ENCODE measurements at places on chromosomes 3 and 15.
A peak's percentile ranks its signal among the peaks of the same experiment; 100 is the strongest.

DNA sequence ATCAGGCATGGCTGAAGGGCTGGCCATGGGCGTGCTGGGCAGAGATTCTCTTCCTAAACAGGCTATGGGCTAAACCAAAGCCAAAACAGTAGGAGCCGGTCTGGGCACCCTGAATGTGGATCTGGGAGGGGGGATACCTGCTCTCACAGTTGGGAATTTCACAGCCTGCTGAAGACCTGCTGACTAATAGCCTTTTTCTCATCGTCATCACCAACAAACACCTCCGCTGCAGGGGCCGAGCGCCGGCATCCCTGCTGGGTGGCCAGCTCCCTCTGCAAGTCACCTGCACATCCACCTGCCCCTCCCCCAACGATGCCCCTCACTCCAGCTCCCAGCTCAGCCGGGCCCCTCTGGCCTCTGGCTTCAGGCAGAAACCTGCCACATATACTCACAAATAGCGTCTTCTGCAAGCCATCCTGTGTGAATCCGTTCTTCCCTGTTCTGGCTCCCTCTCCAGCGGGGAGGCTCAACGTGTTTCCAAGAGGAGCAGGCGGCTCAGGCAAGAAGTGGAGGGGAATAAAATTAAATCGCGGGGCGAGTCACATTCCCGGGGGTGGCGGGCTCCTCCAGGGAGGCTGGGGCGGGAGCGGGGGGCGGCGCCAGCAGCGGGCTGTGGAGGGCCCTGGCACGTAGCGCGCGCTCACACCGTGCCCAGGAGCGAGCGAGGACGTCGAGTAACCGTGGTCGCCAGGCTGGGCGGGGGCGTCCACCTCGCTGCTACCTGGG is 466 bp downstream of the IQSEC1 start:
- H3K27me3 ChIP-seq: peaks cover 11% of the 10 kb centered on the region
- H3K4me3 ChIP-seq: peak overlapping the region; percentile 53
- H3K27ac ChIP-seq: no peak overlapping the region
- H3K36me3 ChIP-seq: no peaks in the 10 kb centered on the region
- no peak for DNase-seq
- H3K4me1 ChIP-seq: peaks cover 6% of the 10 kb centered on the region

GRCh38 chr3:32337505-32337904 is 54.1 kb upstream of the CMTM7 start:
- no peak for DNase-seq
- no peak overlapping the region for H3K4me3 ChIP-seq
- H3K36me3 ChIP-seq: no peaks in the 10 kb centered on the region

DNA sequence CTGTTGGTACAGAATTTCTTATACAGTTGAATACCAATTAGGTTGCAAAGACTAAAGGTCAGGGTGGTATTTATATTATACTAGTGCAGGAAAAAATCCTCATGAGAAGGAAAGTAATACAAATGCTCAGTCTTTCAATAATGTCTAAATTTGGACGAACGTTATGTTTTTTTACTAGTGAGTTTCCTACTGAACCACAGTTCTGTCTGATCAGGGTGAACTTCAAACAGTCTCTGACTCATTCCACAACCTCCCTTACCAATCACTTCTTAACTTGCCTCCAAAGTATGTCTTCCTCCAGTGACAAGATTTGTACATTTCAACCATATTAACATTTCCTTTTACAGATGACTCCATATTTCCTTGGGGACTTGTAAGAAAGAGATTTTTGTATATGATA is 3.4 kb downstream of the TMEM212 start:
- DNase-seq: no peak
- no peak overlapping the region for H3K4me3 ChIP-seq
- no peaks in the 10 kb centered on the region for H3K27me3 ChIP-seq
- H3K27ac ChIP-seq: no peak overlapping the region
- H3K36me3 ChIP-seq: no peaks in the 10 kb centered on the region
- no peaks in the 10 kb centered on the region for H3K4me1 ChIP-seq

DNA sequence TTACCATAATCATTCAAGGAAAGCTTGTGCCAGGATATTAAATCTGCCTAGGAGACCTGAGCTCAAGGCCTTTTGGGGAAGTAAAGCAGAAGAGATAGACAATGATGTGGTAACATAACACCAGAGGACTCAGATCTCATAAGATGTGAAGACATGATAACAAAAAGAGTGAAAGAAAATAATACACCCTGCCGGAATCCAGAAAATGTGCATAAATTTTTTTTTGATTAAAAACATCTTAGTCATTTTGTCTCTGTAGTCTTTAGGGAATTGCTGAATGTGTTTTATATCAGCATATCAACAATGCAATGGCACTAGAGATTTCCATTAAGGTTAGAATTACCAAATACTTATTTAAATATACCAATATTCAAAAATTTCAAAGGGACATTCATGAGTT is 326.8 kb upstream of the ROBO1 start:
- H3K27me3 ChIP-seq: no peaks in the 10 kb centered on the region
- DNase-seq: no peak
- H3K4me3 ChIP-seq: no peak overlapping the region
- no peaks in the 10 kb centered on the region for H3K36me3 ChIP-seq

- H3K4me3 ChIP-seq: no peak overlapping the region
- no peaks in the 10 kb centered on the region for H3K4me1 ChIP-seq
- H3K27ac ChIP-seq: no peak overlapping the region
- no peak for DNase-seq
- no peaks in the 10 kb centered on the region for H3K27me3 ChIP-seq
Observed at GRCh38 chr3:75768303-75769017, 16.9 kb downstream of the ZNF717 start.

DNA sequence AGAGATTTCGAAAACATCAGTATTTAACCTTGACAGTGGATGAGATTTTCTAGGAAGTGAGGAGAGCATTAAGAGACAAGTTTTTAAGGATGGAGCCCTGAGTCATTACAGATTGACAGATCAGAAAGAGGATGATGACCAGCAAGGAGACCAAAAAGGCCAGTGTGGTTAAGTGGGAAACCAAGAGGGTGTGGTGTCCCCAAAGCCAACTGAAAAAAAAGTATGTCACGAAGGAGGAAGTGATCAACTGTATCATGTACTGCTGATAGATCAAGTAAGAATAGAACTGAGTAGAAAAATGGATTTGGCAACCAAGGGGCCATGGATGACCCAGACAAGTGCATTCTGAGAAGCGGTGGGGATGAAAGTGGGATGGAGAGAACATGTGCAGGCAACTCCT is 491.8 kb downstream of the FHIT start:
- H3K36me3 ChIP-seq: no peaks in the 10 kb centered on the region
- DNase-seq: no peak
- no peaks in the 10 kb centered on the region for H3K4me1 ChIP-seq

GRCh38 chr3:40477666-40478065 is 744 bp downstream of the ZNF619 start:
- H3K36me3 ChIP-seq: no peaks in the 10 kb centered on the region
- H3K4me3 ChIP-seq: no peak overlapping the region
- peaks cover 3% of the 10 kb centered on the region for H3K4me1 ChIP-seq
- no peak for DNase-seq
- H3K27me3 ChIP-seq: no peaks in the 10 kb centered on the region
- H3K27ac ChIP-seq: no peak overlapping the region

GRCh38 chr3:23873941-23874340 is 42.8 kb downstream of the NKIRAS1 start:
- H3K4me1 ChIP-seq: no peaks in the 10 kb centered on the region
- no peaks in the 10 kb centered on the region for H3K27me3 ChIP-seq
- H3K4me3 ChIP-seq: no peak overlapping the region
- no peak overlapping the region for H3K27ac ChIP-seq

DNA sequence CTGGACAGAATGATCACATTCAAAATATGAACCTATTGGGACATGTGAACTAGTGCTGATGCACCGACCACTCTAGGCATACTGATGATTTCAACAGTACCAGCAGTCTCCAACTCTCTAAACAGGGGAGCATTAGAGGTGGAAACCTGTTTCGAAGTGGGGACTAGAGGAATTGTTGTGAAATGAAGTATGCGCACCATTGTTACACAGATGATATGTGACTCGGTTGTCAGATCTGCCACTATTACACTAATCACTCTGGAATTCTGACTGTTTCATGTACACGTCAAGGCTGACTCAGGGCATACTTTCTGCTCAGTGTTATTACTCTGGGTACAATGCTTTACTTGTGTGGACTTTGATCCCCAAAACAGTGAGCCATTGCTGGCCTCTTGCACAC is 198.2 kb upstream of the UBE2E2 start:
- H3K36me3 ChIP-seq: no peaks in the 10 kb centered on the region
- H3K4me3 ChIP-seq: no peak overlapping the region
- no peaks in the 10 kb centered on the region for H3K27me3 ChIP-seq
- no peak for DNase-seq
- H3K27ac ChIP-seq: no peak overlapping the region

GRCh38 chr3:24447836-24448235 is 46.8 kb downstream of the THRB start:
- DNase-seq: no peak
- no peaks in the 10 kb centered on the region for H3K4me1 ChIP-seq
- H3K36me3 ChIP-seq: no peaks in the 10 kb centered on the region
- H3K27me3 ChIP-seq: no peaks in the 10 kb centered on the region
- no peak overlapping the region for H3K4me3 ChIP-seq
- no peak overlapping the region for H3K27ac ChIP-seq

DNA sequence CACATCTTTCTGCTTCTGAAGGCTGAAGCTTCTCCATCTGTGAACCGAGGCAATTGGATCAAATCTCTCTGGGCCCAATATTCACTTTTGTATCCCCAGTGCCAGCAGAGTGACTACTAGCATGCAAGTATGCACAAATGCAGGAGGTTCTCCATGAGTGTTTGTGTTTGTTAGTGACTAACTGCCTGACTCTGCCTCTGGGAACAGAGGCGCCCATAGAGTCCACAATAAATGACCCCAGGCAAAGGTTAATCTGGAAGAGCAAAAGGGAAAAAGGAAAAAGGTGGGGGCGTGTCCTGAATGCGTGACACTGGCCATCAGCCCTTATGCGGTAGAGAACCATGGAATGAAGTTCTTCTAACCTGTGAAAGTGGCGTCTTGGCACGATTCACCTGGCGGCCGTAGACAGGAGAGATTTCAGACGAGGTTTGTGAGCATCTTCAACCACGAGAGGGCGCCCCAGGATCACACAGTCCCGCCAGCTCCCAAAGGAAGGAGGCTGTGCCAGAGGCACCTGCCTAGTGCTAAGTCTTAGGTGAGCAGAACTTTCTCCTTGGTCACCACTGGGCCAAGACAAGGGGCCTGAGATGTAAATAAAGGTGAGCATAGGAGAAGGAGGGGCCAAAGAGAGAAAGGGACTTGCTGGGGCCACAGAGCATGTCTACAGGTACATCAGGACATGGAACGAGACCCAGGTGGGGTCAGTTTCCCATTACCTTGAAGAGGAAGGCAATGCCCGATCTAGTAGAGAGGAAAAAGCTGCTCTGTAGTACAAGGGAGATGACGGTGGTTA is 44.2 kb downstream of the RBPMS2 start:
- peak; percentile 67 for DNase-seq
- no peak overlapping the region for H3K4me3 ChIP-seq
- no peak overlapping the region for H3K27ac ChIP-seq
- peaks cover 8% of the 10 kb centered on the region for H3K4me1 ChIP-seq
- peaks cover 18% of the 10 kb centered on the region for H3K36me3 ChIP-seq
- H3K27me3 ChIP-seq: no peaks in the 10 kb centered on the region

- H3K27me3 ChIP-seq: no peaks in the 10 kb centered on the region
- H3K4me3 ChIP-seq: no peak overlapping the region
- DNase-seq: peak; percentile 55
- 0 out of 2 replicates have a peak, but pooled peaks cover 5% of the 10 kb centered on the region for H3K4me1 ChIP-seq
Observed at GRCh38 chr3:48400824-48401433, 28.9 kb downstream of the FBXW12 start.

GRCh38 chr3:185371306-185372074 is 8.6 kb downstream of the MAP3K13 start:
- no peaks in the 10 kb centered on the region for H3K27me3 ChIP-seq
- H3K27ac ChIP-seq: no peak overlapping the region
- no peaks in the 10 kb centered on the region for H3K36me3 ChIP-seq
- H3K4me1 ChIP-seq: no peaks in the 10 kb centered on the region

- H3K36me3 ChIP-seq: no peaks in the 10 kb centered on the region
- H3K4me3 ChIP-seq: no peak overlapping the region
- H3K4me1 ChIP-seq: no peaks in the 10 kb centered on the region
- no peak for DNase-seq
Observed at GRCh38 chr3:169454823-169455222, 208.7 kb downstream of the MECOM start.

GRCh38 chr3:13091898-13092611 is 18.8 kb upstream of the IQSEC1 start:
- peak; percentile 70 for DNase-seq
- no peak overlapping the region for H3K4me3 ChIP-seq
- no peaks in the 10 kb centered on the region for H3K27me3 ChIP-seq
- H3K36me3 ChIP-seq: no peaks in the 10 kb centered on the region
- no peak overlapping the region for H3K27ac ChIP-seq

- no peak overlapping the region for H3K27ac ChIP-seq
- no peak for DNase-seq
- H3K36me3 ChIP-seq: no peaks in the 10 kb centered on the region
- no peaks in the 10 kb centered on the region for H3K27me3 ChIP-seq
- H3K4me1 ChIP-seq: no peaks in the 10 kb centered on the region
- no peak overlapping the region for H3K4me3 ChIP-seq
Observed at GRCh38 chr3:134106580-134106979, 76.9 kb upstream of the SLCO2A1 start.

DNA sequence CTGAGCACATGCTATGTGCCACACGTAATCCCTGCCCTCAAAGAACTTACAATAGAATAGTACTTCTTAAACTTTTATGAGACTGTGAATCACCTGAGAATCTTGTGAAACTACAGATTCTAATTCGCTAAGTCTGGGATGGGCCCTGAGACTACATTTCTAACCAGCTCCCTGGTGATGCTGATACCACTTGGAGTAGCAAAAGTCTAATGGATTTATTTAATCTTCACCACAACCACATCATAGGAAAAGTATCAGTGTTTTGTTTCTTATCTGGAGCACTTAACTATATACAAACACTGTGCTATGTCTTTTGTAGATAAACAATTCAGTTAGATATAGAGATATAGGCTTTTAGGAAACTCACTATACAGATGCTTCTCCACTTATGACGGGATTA is 23.8 kb upstream of the TCF12 start:
- H3K4me1 ChIP-seq: no peaks in the 10 kb centered on the region
- H3K27ac ChIP-seq: no peak overlapping the region
- DNase-seq: no peak

- no peak overlapping the region for H3K27ac ChIP-seq
- H3K4me3 ChIP-seq: no peak overlapping the region
- no peaks in the 10 kb centered on the region for H3K36me3 ChIP-seq
Observed at GRCh38 chr3:192597506-192597905, 129.8 kb downstream of the FGF12 start.

- DNase-seq: peak; percentile 48
- H3K4me3 ChIP-seq: peak within 1 kb of the TSS; percentile 66
- H3K27me3 ChIP-seq: no peaks in the 10 kb centered on the region
- H3K36me3 ChIP-seq: no peaks in the 10 kb centered on the region
Observed at GRCh38 chr15:83446904-83447709, at the start of gene SH3GL3. SH3GL3 (plus strand) TSS chr15:83447341; CDS start chr15:83447534, 193 bp downstream.

GRCh38 chr3:171435757-171436156 is 24.4 kb downstream of the TNIK start:
- no peaks in the 10 kb centered on the region for H3K4me1 ChIP-seq
- no peak overlapping the region for H3K27ac ChIP-seq
- DNase-seq: no peak
- H3K36me3 ChIP-seq: no peaks in the 10 kb centered on the region

GRCh38 chr3:185656321-185656840 is 70.3 kb downstream of the SENP2 start:
- H3K27me3 ChIP-seq: no peaks in the 10 kb centered on the region
- H3K27ac ChIP-seq: no peak overlapping the region
- peaks cover 37% of the 10 kb centered on the region for H3K36me3 ChIP-seq
- H3K4me1 ChIP-seq: no peaks in the 10 kb centered on the region

Measured in iPS DF 6.9 (cell line).